ENCODE measurements at places on chromosomes 3 and 15.

DNA sequence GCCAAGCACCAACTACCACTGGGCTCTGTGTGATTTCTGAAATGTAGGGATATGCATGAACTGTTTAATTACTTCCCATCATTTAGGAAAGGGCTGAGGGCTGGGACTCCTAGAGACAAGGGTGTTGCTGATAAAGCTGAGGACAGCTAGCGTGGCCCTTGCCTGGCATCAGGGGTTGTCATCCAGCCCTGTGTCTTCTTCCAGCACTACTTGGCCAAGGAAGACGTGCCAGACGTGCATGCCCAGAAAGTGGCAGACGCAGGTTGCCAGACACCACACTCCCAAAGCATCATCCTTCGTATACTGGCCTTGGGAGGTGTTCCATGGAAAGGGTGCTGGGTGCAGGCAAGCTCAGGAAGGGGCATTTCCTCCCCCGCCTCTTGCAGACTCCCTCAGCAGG is 64.8 kb downstream of the LRIG1 start:
- no peak for DNase-seq

DNA sequence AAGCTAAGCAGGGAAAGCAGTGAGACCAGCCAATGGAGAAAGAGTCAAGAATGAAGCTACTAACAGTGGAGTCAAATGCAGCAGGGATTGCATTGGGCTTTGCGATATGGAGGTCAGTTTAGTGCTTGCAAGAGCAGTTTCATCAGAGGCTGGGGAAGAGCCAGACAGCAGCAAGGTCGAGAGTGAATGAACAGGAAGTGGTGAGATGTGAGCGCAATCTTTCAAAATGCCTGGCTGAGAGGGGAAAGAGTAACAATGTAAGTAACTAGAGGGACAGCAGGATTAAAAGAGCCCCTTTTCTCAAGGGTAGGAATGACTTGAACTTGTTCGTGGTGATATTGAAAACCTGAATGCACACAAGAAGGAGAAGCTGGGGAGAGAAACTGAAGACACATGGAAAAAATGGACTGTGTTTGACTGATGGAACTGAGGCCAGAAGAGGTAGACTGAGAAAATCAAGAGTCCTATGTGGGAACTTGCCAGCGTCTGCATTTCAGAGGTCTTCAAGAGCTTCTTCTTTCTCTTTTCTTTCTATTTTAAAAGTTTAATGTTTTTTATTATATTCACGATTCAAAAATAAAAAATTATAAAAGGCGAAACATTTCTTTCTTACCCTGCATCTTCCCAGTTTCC is 30.6 kb upstream of the GPR160 start:
- DNase-seq, result no peak

- DNase-seq, result no peak
Measured at GRCh38 chr3:171231361-171231760, 204.8 kb upstream of the SLC2A2 start.

- no peak for DNase-seq
Measured at GRCh38 chr15:99014803-99015697, 7.5 kb upstream of the PGPEP1L start.

- DNase-seq, result no peak
Measured at GRCh38 chr3:126107957-126108675, 24.2 kb upstream of the SLC41A3 start.

DNA sequence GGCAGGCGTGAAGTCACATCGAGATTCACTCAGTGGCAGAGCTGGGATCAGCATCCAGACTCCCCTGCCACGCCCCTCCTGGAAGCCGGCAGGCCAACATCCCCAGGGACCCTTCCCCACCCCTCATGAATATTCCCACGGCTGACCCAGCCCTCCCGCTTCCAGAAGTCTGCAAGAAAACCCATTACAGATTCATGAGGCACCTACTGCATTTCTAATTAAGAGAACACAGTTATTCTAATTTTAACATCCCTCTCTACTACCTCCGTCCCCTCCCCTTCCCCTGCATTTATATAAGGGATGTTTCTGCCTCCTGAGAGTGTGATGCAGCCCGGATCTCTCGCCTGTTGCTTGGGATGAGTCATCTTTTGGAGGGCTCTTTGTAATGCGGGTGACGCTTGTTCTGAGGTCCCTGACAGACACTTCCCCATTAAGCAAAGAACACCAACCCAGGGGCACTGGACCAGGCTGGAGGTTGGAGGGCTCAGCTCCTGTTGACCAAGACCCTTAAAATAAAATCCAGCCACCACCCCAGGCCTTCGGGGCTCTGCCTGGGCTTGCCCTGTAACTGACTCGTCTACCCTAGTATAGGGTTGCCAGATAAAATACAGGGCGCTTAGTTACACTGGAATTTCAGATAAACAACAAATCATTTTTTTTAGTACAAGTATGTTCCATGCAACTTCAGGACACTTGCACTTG is 118.7 kb downstream of the NUP210 start:
- DNase-seq, result no peak

Measured in right renal cortex interstitium (tissue), 3 donors.